ENCODE measurements at places on chromosomes 12 and 14. TPM values are rescaled to one million over a fixed set of nuclear protein-coding genes. Genes with fewer than 3 reads are reported as not detected.

Gene B4GALNT3
- total RNA-seq = 34.0 TPM

Gene LTBR
- total RNA-seq = 153 TPM

Gene TBX5
- 16.8 TPM for total RNA-seq

Gene PDZRN4
- total RNA-seq = 0.55 TPM

Gene DAO
- total RNA-seq = not detected

Gene MYF5
- total RNA-seq = not detected

Gene TEDC1
- 12.8 TPM for total RNA-seq

Gene MDGA2
- total RNA-seq = 0.17 TPM

DNA sequence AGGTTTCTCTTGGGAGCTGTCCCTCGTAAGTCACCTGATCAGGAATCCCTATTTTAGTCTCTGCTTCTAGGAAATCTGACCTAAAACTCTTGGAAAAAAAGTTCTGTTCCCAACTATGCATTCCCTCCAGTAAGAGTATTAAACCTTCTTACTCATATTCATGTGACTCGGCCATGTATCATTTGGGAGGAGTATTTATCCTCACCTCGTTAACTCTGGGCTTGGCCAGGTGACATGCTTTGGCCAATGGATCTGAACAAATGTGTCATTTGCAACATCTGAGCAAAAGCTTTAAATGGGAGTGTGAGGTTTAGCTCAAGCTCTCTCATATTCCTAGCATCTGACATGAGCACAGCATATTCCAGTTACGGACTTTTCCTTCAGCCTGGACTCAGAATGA, 226.8 kb downstream of the NUAK1 start:
- no peak for DNase-seq

DNA sequence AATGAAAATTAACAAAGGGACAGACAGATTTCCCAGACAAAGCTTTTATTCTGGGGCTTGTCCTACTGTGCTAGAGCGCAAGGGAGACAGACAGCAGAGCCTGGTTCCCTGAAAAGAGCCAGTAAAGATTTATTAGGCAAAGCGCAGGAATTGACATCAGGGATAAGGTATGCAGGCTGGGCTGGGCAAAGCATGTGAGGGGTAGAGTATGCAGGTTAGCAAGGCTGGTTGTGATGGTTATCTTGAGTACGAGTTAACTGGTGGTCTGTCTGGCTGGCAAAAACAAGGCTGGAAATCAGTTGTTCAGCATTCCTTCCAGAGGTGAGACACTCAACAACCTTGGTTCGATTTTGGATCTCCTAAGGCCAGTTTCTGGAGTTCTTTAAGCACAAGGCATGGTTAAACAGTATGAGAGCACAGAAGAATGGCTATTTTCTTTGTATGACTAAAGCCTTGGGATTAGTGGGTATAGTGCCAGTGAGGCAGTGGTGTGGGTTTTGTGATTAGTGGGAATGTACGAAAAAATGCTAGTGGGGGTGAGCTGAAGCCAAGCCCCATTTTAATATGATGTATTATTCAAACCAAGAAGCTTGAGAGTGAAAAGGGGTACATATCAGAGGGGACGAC, 30.9 kb downstream of the BTBD7 start:
- DNase-seq = no peak

- DNase-seq = no peak
Measured at GRCh38 chr12:14454098-14454907, 88.8 kb downstream of the ATF7IP start.

DNA sequence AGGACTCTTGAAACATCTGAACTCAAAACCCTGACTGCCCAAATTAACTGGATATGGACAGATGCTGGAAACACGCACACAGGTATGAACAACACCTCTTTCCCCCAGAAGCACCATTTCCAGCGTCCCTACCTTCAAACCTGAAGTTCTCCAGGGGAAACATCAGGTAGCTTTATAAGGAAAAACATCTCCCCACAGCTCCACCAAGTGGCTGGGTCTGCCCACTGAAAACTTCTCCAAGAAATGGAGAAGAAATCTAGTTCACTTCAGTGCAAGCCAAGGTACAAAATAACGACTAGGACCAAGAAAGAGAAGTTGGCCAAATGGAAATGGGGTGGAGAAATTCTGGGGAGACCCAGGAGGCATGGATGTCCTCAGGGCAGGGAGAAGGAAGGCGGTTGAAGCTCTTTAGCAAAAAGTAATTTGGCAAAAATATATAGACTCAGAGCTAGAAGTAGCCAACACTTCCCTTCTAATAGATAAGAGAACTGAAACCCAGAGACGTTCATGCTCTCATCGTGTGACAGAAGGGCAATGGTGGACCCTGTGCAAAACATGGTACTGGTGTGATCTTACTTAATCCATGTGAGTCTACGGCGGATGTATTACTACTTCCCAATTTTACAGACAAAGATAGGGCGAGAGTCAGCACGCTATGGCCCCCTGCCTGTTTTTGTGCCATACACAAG, 10.5 kb upstream of the NUAK1 start:
- DNase-seq = peak; percentile 36

- DNase-seq = no peak
Measured at GRCh38 chr12:40225984-40226602, 1.3 kb downstream of the LRRK2 start.

GRCh38 chr12:2691345-2692071, 103.3 kb upstream of the FKBP4 start:
- no peak for DNase-seq

DNA sequence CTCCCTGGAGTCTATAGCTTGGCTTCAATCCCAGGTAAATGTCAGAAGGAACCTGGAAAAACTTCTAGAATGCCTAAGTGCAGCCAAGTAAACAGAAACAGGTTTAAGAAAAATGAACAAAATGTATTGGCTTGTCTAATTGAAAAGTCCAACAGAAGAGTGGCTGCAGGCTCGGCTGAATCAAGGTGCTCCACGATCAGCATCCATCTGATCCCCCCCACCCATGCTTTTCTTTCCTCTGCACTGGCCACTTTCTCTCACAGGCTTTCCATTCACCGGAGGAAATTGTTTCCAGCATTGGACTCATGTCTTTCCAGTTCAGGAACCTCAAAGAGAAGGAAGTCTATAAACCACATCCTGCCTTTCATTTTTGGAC, 42.0 kb upstream of the C14orf180 start:
- no peak for DNase-seq

- DNase-seq = no peak
Measured at GRCh38 chr12:116498471-116498870, 60.7 kb upstream of the MAP1LC3B2 start.

DNA sequence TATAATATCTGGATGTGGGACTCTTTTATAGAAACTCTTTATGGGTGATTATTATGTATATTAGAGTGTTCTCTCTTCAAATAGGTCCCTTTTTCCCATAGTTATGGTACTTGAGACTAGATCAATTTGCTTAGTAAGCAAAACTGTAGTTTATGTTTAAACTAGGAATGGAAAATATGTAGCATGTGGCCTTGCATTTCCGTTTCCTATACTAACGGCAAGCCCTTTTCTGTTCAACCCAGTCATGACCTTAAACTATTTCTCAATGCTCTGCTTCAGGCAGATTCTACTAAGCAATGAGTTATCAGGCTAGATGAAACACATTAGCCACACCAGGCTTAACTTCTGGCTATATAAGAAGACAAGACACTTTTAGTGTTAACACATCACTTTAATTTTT, 84.6 kb downstream of the OTOGL start:
- DNase-seq = no peak

DNA sequence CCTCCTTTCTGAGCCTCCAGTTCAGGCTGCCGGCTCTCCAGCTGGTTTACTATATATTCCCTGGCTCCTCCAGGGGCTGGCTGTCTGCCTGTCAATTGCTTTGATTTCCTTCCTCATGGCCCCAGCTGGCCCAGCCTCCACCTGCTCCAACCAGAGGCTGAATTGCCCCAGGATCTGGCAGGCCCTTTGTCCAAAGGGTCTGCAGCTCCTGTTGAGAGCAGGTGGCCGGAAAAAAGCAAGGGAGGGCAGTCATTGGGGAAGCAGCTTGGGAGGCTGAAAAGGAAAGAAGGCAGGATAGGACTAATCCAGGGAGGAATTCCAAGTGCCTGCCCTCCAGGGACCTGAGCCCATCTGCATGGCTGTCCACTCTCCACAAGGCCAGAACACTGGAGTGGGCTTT, 25.3 kb downstream of the PAH start:
- no peak for DNase-seq

DNA sequence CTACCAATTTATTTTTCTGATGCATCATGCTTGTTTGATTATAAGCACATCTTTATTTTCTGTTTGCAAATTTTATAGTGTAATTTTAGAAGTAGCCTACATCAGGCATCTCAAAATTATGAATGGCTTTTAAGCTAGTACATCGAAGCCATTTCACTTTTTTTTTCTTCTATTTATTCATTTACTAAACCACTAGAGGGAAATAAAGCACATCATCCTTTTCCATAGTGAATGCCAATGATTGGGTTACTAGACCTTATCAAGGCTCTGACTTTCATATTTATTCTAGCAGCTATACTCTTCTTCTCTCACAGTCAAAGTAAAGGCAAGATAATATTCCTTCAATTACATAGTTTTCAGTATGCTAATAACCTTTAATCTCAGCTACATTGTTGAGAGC, 736.4 kb upstream of the LRFN5 start:
- DNase-seq = no peak

DNA sequence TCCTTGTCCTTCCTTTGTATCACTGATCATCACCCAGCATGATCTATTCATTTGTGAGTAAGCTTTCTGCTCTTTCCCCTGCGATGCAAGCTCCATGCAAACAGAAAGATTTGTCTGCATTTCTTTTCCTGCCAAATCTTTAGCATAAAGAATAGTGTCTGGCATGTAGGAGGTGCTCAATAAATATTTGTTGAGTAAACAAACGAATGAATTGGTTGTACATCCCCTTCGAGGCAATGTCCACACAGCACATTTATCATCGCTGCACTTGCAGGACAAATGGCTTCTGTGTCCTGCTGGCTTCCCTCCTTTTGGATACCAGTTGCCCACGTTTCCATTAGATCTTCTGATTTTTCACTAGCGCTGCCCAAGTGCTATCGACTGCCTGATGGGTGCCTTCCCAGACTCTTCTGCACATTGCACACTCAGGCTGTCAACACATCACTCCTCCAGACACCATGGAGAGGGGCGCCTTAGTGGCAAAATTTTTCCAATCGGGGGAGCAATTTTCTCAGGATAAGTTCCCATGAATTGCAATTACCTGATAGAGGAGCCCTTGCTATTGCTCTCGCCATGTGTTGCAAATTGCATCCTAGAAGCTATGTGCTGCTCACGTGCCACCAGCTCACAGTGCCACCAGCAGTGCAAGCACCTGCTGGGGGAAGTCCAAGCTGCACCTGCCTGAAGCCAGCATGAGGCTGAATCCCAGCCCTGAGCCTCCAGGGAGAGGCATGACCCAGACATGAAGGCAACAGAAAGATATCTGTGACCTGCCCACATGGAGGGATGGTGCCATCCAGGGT, 206.6 kb downstream of the KIF26A start:
- no peak for DNase-seq

DNA sequence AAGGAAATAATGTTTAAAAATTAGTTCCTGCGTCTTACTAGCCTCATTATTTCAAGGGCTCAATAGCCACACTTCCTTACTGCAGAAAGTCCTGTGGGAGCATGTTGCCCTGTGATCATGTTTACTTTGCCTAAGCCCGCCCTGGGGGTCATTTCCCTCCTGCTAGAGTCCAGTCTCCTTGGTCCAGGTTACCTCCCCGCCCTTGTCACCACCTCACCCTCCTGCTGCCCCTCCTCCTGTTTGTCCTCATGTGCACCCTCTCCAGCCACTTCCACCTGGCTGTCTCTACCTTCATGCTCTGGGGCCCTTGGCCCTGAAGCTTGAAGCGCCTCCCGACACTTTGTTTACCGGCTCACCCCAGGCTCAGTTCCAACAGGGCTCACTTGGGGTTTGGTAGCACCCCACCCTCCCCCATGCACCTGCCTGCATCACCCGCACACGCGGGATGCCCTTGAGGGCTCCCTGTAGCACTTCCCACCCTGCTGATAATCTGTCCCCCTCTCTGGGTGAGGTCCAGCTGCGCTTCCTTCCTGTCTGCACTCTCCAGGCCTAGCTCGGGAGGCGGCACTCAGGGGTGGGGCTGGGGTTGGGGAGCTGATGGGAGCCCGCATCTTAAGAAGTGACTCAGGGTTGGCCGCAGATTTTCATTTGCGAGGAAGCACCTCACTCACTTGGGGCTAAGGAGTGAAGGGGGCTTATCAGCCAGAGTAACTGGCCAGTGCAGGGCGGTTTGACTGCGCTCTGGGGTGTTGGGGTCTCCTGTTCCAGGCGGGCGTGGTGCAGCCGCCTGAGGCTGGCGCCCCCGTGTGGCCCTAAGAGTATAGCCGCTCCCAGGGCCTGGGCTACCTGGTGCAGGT, 40.1 kb downstream of the SMIM41 start:
- DNase-seq = no peak

DNA sequence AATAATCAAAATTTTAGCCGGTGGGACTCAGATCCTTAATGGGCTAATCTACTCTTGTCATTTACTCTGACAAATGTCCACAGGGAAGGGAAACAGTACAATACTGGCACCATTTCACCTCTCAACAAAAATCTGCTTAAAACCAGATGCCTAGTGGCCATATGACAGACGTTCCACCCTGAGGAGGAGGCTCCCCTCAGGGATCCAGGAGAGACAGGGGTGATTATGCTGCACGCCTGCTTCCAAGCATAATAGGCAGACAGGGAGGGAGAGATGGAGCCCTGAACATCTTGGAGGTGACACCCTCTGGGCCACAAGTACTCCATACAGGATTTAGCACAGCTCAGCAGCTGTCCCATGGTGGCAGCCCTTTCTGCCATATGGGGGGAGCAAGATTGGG, 24.8 kb upstream of the AKAP6 start:
- DNase-seq = no peak

DNA sequence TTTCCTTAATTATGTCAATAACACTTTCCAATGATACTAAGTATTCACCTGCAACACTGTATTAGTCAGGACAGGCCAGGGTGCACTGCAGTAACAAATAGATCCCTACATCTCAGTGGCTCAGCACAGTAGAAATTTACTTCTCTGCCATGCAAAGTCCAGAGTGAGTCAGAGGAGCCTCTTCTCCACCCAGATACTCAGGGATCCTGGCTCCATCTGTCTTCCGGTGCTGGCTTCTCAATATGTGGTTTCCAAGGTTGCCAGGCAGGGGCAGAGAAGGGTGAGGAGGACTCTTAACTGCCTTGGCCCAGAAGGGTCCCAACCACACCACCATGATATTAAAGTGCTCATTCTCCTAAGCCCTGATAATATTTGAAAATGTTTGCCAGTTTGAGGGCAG, 47.8 kb downstream of the ADGRD1 start:
- DNase-seq = no peak

GRCh38 chr12:113098441-113099028, 37.0 kb downstream of the RASAL1 start:
- DNase-seq = peak; percentile 76

DNA sequence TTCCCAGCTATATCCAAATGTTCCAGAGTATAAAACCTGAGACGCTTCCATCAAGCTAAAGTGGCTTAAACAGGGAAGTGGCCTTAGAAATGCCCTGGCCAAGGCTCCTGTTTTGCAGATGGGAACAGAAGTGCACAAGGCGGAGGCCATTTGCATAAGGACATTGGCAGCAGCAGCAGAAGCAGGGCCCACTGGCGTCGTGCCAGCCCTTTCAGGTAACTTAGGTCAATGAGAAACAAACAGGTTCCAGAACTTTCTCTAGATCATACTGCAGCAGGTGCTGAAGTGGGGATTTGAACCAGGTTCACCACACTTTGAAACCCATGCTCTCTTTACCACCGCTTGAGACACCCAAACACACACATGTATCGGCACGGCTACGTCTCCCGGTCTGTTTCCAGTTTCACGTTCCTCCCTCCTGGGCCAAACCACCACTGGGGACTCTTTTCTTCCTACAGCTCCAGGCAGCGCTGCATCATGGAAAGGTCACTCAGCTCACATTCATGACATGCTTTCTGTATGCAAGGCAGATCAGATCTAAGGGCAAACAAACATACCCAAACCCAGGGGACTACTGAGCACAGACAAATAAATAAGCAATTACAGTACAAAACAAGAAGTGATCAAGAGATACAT, 46.0 kb upstream of the PLEKHG6 start:
- DNase-seq = peak; percentile 67

Data from left lung (tissue), 14 donors.